ENCODE measurements at places on chromosomes 3 and 15. TPM values are rescaled to one million over a fixed set of nuclear protein-coding genes. Genes with fewer than 3 reads are reported as not detected.

COL6A5 gene
- not detected for total RNA-seq

DNA sequence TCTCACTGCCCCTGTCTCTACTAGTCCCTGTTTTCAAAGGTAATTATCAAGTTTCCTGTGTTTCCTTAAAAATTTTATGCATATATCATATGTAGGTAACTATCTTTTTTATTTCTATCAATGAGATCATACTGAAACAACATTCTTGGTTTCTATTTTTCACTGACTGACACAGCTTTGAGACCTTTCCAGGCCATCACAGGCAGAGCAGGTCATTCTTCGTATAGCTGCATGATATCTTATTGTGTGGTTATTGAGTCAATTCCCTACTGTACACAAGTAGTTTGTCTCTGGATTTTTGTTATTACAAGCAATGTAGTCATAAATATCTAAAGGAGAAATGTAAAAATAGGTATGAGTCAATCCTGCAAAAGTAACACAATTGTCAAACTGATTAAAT lies 169.6 kb downstream of the CFAP20DC start:
- no peak for DNase-seq

- DNase-seq, result no peak
Observed at GRCh38 chr3:39911465-39912309, 102.3 kb downstream of the MYRIP start.

DNA sequence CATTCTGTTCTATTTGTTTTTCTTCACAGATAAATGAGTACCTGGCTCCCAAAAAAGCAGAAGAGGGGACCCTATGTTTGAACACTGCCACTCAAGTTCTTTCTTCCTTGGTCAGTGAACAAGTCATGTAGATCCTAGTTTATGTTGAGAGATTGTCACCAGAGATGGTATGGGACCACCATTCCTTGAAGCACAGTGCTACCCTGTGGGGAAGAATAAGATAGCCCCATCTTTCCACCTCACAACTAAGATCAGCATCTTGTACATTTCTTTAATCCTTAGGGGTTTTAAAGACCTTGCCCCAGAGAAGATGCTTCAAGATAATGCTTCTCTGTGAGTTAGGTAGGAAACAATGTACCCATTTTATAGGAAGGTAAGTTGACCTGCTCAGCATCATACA lies 233.5 kb upstream of the WNT5A start:
- no peak for DNase-seq

DNA sequence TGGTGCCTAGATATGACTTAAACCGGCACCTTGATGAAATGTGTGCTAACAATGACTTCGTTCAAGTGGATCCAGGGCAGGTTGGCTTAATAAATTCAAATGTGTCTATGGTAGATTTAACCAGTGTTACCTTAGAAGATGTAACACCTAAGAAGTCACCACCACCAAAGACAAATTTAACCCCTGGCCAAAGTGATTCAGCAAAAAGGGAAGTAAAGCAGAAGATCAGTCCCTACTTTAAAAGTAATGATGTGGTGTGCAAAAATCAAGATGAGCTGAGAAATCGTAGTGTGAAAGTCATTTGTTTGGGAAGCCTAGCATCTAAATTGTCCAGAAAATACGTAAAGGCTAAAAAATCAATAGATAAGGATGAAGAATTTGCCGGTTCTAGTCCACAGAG lies 1.1 kb downstream of the FAN1 start:
- no peak for DNase-seq
